ENCODE measurements at places on chromosomes 1 and 21.
A peak's percentile ranks its signal among the peaks of the same experiment; 100 is the strongest.

DNA sequence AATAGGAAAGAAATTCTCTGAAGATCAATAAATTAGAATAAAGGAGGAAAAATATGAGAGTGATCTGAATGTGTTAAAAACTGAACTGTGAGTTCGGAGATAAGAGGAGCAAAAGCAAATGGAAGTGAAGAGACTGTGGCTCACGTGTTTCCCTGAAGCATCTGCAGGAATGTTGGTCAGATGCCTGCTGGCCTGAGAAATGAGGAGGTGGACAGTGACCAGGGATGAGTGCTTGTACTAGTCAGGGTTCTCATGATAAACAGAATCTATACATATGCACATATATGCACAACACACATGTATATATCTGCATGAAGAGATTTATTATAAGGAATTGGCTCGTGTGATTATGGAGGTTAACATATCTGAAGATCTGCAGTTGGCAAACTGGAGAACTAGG, 103.4 kb upstream of the TIAM1 start:
- no peak for DNase-seq

DNA sequence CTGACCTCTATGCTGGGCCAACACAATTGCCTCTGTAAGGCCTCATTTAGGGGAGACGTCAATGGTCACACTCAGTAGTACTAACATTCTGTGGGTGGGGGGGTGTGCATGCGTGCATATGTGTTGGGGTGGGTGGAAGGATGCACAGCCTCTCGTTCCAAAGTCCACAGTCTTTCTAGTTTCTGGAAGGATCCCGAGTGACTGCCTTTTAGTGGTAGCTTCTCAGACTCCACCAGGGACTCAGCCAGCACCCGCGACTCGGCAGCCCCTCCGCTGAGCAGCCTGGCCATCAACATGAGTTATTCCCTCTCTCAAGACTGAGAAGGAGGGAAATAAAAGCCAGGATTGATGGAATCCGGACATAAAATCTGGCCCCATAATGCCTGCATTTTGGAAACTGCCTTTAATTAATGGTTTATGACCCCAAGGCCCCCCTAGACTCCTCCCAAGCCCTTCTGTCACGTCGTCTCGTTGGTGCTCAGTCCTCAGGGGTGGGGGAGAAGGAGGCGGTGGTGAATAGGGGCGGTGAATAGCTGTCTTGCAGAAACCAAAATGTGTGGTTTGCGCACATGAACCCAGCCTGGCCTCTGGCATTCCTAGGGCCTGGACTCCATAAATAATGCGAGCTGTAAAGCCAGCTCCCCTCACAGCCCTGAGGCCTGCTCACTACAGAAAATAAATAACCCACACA, 65.1 kb upstream of the TMEM51 start:
- no peak for DNase-seq

DNA sequence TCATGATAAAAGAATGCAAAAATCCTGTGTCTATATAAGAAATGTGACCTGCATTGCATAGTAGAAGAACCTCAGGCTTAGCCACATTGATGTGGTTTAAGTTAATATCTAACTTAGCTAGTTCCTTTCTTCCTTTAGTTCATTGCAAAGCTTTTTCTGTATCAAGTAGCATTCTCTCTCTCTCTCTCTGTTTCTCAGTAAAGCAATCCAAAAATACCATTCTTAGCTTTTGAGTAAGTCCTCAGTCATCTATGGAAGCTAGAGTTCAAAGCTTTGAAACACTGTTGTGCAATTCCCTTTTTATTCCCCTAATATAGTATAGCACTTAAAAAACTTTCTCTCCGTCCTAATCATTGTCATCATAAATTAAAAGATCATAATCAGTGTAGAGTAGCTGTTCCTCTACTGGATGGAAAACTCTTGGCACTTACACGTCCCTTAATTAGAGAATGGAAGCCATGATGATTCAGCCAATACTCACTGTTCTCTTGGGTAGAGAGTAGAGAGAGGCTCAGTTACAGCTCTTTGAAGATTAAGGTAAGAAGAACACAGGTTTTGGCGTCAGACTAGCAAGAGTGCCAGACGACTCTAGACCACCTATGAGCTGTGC, 350.3 kb upstream of the LYPLAL1 start:
- no peak for DNase-seq

- peak; percentile 17 for DNase-seq
Measured at GRCh38 chr1:226809785-226810571, 60.4 kb upstream of the PSEN2 start.

GRCh38 chr21:44304877-44305293, 5.0 kb downstream of the PFKL start:
- DNase-seq = peak; percentile 53

- DNase-seq = no peak
Measured at GRCh38 chr1:35186239-35186638, 6.7 kb downstream of the SFPQ start.

All from RPMI8226 (cell line).